Central memory CD8-positive, alpha-beta T cell (primary cell): ENCODE measurements at places on chromosomes 13 and 19.

- no peaks in the 10 kb centered on the region for H3K4me1 ChIP-seq
- no peak overlapping the region for H3K27ac ChIP-seq
- H3K36me3 ChIP-seq = no peaks in the 10 kb centered on the region
- H3K4me3 ChIP-seq = no peak overlapping the region
- no peak for DNase-seq
These were observed 802.1 kb upstream of the SLITRK6 start for GRCh38 chr13:86601351-86601750.

DNA sequence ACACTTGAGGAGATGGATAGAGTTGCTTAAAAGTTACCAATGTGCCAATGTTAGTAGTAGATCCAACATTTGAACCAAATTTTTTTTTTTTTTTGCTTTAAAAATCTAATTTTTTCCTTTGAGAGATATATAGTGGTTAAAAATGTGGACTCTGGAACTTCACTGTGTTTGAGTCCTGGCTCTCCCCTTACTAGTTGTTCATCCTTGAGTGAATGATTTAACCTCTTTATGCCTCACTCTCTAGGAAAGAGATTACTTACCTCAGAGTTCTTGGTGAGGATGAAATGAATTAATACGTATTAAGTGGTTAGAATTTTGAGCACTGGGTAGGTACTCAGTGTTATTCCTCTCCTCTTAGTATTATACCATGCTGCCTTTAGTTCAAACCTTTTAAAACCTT is 24.3 kb downstream of the PDS5B start:
- no peaks in the 10 kb centered on the region for H3K27me3 ChIP-seq
- peaks cover 56% of the 10 kb centered on the region for H3K4me1 ChIP-seq
- peaks cover 4% of the 10 kb centered on the region for H3K36me3 ChIP-seq
- no peak for DNase-seq
- H3K4me3 ChIP-seq = no peak overlapping the region

DNA sequence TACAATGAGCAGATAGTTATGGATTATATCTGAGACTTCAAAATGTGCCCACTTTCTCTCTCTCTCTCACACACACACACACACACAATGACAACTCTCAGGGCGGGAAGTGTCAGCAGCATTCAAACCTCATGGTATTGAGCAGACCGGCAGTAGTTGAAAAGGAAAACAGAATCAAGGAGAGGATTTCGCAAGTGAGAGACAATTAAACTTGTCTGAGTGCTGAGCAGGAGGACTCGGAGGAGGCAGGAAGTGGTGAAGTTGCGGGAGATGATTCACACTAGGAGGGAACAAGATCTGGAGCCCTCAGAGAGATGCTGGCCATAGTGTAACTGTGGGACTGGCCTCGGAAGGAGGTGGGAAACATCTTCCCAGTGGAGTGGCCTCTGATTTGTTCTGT is 353.1 kb downstream of the EFNB2 start:
- no peaks in the 10 kb centered on the region for H3K27me3 ChIP-seq
- no peaks in the 10 kb centered on the region for H3K36me3 ChIP-seq
- no peak overlapping the region for H3K27ac ChIP-seq
- no peaks in the 10 kb centered on the region for H3K4me1 ChIP-seq
- DNase-seq = no peak
- no peak overlapping the region for H3K4me3 ChIP-seq

DNA sequence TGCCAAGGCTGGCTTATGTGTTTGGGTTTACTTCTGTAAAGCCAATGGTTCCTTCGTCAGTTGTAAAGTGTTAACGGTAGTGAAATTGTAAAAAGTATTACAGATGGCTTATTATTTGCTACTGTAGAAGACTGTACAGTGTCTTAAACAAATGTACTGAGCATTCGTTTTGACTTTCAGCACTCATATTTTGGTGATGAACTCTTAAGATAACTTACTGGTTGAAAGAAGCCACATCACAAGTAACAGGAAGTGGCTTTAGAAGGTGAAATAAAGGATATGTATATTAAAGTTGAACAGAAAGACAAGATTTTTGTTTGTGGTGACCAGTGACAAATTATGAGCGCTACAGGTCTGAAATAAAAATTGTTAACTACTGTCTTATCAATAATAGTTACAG is 64.2 kb downstream of the URI1 start:
- peak overlapping the region; percentile 62 for H3K4me3 ChIP-seq
- no peaks in the 10 kb centered on the region for H3K27me3 ChIP-seq
- peak overlapping the region; percentile 65 for H3K27ac ChIP-seq
- no peak for DNase-seq
- peaks cover 34% of the 10 kb centered on the region for H3K36me3 ChIP-seq

DNA sequence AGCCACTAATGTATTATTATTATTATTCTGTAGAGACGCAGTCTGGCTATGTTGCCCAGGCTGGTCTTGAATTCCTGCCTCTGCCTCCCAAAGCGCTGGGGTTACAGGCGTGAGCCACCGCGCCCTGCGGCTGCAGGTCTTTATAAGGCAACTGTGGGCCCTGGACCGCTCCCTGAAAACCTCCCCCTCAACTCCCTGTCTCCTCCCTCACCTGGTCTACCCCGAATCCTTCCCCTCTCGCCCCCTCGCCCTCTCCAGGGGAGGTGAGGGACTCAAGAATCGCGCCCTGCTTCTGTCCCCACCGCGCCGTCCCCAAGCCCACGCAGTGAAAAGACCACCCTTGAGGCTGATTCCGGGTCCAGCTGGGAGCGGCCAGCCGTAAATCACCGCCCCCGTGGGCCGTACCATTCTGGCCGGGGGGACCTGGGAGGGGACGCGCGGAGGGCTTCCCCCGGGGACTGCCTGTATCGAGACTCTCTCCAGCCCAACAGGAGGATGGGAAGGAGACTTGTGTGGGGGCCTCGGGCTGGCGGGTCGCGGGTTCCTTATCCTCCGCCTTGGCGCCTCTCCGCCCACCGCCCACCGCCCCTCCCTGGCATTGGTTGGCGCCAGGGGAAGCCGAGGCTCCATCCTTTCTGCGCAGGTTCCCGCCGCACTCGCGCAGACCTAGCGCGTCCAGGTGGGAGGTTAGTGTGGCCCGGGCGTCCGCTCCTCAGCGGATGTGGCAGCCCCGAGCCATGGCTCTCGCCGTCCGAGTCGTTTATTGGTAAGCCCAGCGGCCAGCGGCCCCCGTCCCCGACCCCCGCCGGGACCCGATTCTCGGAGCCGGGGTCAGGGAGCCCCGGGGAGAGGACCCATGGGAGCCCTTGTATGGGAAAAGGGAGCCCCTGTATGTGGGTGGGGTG is at the start of gene SELENOW:
TSS of gene SELENOW (plus strand) at position 655 of the 905 bp plus-strand sequence. CDS start at position 738, 83 bp downstream.
- H3K4me3 ChIP-seq = peak within 1 kb of the TSS; percentile 95
- peaks cover 28% of the 10 kb centered on the region for H3K4me1 ChIP-seq
- peaks cover 16% of the 10 kb centered on the region for H3K36me3 ChIP-seq
- no peaks in the 10 kb centered on the region for H3K27me3 ChIP-seq
- peak within 1 kb of the TSS; percentile 91 for H3K27ac ChIP-seq

GRCh38 chr13:100517728-100518127 is 70.9 kb downstream of the GGACT start:
- H3K36me3 ChIP-seq = peaks cover 7% of the 10 kb centered on the region
- H3K4me1 ChIP-seq = peaks cover 9% of the 10 kb centered on the region
- H3K27ac ChIP-seq = no peak overlapping the region
- H3K4me3 ChIP-seq = peak overlapping the region; percentile 53

DNA sequence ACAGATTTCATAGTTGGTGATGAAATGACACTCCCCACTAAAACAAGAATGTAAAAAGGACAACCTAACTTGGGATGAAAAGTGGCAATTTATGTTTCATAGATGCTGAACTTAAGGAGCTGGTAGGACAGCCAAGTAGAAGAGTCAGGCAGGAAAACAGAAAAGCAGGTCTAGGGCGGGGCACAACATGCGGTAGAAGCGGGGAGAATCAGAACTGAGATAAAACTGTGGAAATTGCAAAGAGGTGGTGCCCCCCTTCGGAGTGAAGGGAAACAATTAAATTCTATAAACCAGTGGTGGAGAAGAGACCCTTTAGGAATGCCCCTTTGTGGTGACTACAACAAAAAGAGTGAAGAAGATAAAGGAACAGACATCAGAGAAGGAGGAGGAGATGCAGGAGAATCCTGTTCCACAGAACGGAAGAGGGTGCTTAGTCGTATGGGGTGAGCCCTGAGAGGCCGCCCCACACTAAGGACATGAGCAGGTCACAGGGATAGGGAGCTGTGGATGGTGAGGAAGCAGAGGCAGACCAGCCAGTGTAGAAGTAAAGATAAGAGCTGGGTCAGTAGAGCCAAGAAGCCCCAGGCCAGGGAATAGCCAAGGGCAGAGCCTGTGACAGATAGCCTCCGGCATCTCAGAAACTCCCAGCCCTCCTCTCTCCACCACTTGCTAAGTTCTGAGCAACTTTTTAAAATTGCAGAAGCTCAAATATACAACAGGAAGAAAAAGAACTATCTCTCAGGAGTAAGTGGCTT is 100.3 kb upstream of the DOCK9 start:
- H3K4me1 ChIP-seq = peaks cover 61% of the 10 kb centered on the region
- peak overlapping the region; percentile 87 for H3K27ac ChIP-seq
- DNase-seq = no peak
- H3K4me3 ChIP-seq = no peak overlapping the region
- peaks cover 6% of the 10 kb centered on the region for H3K36me3 ChIP-seq
